Smooth muscle cell of the brain vasculature (primary cell): ENCODE measurements at places on chromosomes 6 and 20.
A peak's percentile ranks its signal among the peaks of the same experiment; 100 is the strongest.

GRCh38 chr20:50930139-50930975 lies 880 bp downstream of the ADNP start:
- no peak for DNase-seq

DNA sequence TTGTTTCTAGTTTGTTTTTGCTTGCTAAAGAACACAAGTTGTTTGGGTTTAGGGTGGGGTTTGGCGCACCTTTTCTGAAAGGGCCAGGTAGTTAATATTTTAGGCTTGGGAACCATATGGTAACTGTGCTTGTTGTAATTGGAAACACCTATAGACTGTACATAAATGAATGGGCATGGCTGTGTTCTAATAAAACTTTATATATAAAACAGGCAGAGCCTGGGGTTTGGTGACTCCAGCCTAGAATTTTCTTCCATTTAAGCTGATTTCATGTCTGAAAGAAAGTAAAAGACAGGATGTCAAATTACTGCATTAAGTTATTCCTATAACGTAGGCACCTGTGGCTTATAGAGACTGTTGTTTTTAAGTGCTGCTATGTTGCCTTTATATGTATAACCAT lies 36.1 kb upstream of the MAPK13 start:
- no peak for DNase-seq

DNA sequence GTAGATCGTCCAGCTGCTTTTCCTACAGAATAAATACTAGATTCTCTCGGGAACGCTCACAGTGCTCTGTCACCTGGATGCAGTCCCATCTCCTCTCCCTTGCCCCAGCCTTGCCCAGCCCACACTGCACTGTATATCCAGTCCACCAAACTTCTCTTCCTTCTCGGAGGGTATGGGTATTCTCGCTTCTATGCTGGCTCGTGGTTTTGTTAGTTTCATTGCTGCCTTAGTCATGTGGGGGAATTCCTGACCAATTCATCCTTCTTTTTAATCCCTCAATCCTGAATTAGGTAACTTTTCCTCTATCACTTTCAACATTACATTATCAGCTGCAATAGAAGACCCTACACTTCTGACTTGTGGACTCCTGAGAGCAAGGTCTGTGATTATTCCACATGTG lies 252.4 kb downstream of the GMDS start:
- DNase-seq: no peak

- DNase-seq: peak; percentile 86
Observed at GRCh38 chr6:53544470-53545308, at the start of gene GCLC. Gene GCLC (minus strand): TSS chr6:53545101. CDS start chr6:53544645, 456 bp downstream.

DNA sequence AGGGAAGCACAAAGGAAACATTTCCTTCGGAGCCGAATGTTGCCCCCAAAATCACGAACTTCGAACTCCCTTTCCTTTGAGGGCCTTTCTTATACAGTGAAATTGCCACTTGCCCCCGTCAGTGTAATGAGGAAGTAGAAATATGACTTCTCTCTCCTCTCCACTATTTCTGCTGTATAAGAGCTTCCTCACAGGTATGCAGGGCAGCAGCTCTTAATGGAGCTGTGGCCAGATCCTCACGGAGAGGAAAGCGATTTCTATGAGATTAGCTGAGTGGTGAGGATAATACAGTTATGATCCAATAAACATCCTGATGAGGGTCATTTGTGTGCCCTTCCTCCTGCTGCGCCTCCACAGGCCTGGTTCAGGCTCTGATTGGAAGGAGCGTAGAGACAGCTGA lies 10.8 kb upstream of the CPNE5 start:
- no peak for DNase-seq

GRCh38 chr6:26214803-26215584 lies 127.8 kb downstream of the HFE start:
- DNase-seq: no peak

- DNase-seq: no peak
Observed at GRCh38 chr20:24565835-24566351, 96.5 kb downstream of the SYNDIG1 start.

GRCh38 chr20:24598996-24599395 lies 129.6 kb downstream of the SYNDIG1 start:
- DNase-seq: no peak

- DNase-seq: no peak
Observed at GRCh38 chr6:51513891-51514747, 573.3 kb downstream of the PKHD1 start.

DNA sequence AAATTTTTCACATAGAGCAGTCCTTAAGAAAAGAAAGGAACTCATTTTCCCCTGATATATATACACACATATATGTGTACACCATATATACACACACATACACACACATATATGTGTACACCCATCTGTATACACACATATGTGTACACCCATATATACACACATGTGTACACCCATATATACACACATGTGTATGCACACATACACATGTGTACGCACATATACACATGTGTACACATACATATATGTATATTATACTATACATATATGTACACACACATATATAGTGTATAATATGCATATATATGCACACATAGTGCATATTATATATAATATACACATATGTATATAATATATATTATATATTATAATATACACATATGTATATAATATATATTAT lies 9.1 kb downstream of the MAP3K4 start:
- no peak for DNase-seq

DNA sequence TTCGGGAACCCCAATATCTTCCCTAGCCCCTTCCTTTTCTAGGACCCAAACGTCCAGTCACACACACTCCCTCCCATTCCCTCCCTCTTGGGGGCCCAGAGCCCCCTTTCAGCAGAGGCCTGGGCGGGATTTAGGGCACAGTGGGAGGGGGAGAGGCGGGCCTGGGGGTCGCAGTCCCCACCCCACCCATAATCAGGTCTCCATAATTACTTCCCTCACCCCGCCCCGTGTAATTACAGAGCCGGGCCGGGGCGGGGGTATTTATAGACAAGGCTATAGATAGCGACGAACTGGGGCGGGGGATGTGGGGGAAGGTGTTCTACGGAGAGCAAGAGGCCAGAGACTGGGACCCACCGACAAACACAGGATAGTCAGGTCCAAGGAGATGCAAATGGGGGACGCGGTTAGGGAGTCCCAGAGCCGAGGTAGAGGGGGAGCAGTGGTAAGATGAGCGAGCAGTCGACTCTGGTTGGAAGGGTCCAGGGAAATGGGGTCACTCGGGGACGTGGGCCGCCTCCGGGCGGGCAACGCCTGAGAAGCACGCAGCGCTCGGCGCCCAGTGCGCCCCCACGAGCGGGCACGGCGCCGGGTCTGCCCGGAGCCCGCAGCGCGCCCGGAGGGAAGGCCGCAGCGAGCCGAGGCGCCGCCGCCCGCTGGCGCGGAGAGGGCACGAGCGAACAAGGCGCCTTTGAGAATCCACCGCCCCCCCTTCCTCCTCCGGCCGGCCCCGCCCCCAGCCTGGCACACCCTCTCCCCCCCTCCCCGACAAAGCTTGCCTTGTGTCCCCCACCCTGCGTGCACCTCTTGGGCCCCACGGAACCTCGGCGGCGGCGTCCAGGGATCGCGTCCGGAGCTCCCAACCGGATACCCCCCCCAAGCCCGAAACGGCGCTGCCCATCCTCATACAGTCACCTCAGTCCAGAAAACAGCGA lies 670 bp upstream of the COL11A2 start:
- no peak for DNase-seq

GRCh38 chr6:49805246-49805645 lies 18.2 kb upstream of the PGK2 start:
- DNase-seq: no peak

- no peak for DNase-seq
Observed at GRCh38 chr6:11961923-11962322, 50.2 kb upstream of the HIVEP1 start.

DNA sequence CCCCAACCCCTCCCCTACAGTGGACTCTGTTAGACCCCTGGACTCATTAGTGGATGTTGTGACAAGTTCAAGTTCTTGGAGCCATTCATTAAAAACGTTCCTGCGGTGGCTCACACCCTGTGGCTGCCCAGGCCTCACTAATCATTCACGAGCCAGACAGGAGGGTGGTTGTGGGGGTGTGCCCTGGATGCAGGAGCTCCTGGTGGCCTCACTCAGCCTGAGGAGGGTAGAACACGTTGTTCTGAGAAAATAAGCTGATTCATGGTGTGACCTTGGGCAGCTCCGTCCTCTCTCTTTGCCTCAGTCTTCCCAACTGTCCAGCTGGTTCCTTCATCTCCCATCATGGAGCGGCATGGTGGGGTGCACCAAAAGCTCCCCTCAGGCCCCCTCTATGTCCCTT lies 16.7 kb downstream of the SLC13A3 start:
- DNase-seq: no peak

- no peak for DNase-seq
Observed at GRCh38 chr6:5132731-5133130, 47.6 kb downstream of the PPP1R3G start.

DNA sequence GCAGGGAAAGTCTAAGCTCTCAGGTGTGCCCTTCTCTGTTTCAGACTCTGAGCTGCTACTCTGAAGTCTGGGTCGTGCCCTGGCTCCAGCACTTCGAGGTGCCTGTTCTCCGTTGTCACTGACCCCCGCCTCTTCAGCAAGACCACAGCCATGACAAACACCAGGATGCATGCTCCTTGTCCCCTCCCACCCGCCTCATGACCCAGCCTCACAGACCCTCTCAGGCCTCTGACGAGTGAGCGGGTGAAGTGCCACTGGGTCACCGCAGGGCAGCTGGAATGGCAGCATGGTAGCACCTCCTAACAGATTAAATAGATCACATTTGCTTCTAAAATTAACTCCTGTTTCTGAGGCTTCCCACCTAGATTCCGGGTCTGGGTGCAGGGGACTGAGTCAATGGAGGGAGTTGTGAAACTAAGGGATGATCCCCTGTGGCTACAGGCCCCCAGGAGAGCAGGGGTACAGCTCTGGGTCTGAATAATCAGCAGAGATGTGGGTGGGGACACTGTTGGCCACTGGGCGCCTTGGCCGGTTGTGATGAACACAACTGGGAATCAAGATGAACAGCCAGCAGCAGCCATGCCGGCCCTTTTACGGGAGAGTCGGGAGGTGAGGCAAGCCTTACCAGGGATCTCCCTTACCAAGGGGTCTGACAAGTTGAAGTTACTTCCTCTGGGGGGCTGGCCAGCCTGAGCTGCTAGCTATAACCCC lies 10.7 kb downstream of the CST7 start:
- DNase-seq: no peak

DNA sequence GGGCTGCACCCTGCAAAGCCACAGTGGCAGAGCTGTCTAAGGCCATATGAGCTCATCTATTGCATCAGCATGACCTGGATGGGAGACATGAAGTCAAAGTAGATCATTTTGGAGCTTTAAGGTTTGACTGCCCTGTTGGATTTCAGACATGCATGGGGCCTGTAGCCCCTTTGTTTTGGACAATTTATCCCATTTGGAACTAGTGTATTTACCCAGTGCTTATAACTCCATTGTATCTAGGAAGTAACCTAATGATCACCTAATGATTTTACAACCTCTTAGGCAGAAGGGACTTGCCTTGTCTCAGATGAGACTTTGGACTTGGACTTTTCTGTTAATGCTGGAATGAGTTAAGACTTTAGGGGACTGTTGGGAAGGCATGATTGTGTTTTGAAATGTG lies 575.4 kb downstream of the EPM2A start:
- DNase-seq: no peak

GRCh38 chr6:42726026-42726425 lies 3.6 kb upstream of the PRPH2 start:
- DNase-seq: no peak

DNA sequence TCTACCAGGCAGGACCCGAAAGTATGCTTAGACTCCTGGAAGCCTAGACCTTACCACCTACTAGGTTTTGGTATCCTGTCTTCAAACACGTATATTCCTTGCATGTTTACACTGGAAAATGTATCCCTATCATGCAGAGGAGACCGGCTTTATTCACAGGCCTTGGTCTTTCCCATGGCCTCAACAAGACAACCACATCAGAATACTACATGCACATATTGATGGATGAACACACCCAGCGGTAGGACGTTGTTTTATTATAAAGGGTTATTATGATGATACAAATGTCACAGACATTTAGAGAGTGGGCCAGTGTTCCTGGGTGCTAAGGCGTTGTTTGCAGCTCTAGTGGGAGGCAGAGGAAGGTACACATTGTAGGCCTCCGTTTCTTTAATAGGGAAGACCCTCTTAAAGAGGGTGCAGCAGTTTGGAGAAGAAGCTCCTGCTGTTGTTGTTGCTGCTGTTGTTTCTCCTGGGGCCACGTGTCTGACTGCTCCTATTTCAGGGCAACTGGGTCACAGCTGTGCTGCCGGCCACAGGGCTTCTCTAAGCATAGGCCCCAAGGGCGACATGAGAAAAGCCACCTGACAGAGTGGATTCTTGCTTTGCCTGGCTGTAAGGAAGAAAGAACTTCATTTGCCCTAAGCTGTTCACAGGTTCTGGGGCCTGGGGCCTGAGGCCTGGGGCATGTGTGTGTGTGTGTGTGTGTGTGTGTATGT lies 98.3 kb upstream of the SASH1 start:
- DNase-seq: no peak

DNA sequence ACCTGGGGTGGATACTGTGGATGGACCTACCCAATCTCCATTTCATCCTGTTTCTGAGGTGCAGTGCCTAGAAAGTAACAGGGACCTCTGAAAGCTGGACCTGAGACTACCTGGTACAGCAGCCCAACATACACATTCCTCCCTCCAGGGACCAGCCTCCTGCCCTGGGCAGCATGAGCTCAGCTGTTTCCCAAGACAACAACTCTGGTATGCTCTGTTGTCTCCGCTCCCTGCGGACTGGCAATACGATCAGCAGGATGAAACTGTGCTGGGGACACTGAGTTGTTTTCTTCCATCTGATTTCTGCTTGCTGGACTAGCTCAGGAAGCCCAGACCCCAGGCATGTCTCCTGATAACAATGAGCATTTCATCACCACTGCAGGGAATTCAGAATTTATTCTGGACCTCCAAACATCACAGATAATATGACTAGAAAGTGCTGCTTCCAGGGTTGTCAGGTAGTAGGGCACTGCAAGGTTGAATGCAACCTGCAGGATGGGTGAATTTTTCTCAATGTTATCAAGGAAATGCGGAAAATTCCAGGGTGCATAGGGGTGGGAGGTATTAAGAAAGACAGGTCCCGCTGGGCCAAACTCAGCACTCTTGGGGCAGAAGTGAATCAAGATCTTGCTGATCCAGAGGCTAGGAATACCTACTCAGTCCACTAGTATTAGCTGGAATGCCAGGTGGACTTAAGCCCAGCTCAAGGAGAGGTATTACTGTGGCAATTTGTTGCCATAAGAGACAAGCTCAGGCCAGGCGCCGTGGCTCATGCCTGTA lies 38.9 kb upstream of the SLC4A11 start:
- DNase-seq: no peak
